ENCODE measurements at places on chromosomes 6 and 20. TPM values are rescaled to one million over a fixed set of nuclear protein-coding genes. Genes with fewer than 3 reads are reported as not detected.

RGS17 gene
- not detected for total RNA-seq

GRCh38 chr6:169695131-169695530, 6.7 kb downstream of the WDR27 start:
- no peak for DNase-seq
- H3K27me3 ChIP-seq: no peaks in the 10 kb centered on the region
- H3K4me3 ChIP-seq: no peak overlapping the region
- no peak overlapping the region for H3K27ac ChIP-seq

- H3K36me3 ChIP-seq: no peaks in the 10 kb centered on the region
- DNase-seq: no peak
- no peaks in the 10 kb centered on the region for H3K4me1 ChIP-seq
- no peaks in the 10 kb centered on the region for H3K27me3 ChIP-seq
These were observed 33.1 kb upstream of the CNKSR3 start for GRCh38 chr6:154543628-154544027.

GRCh38 chr6:150573041-150573681, 26.5 kb upstream of the PLEKHG1 start:
- H3K36me3 ChIP-seq: peaks cover 2% of the 10 kb centered on the region
- no peak overlapping the region for H3K27ac ChIP-seq
- peaks cover 6% of the 10 kb centered on the region for H3K4me1 ChIP-seq
- DNase-seq: no peak
- H3K4me3 ChIP-seq: no peak overlapping the region
- peaks cover 54% of the 10 kb centered on the region for H3K27me3 ChIP-seq

OXT gene
- 0.62 TPM for total RNA-seq

GPSM3 gene
- total RNA-seq: 291 TPM

PAQR8 gene
- total RNA-seq: 7.7 TPM

- no peaks in the 10 kb centered on the region for H3K36me3 ChIP-seq
- DNase-seq: no peak
- H3K27ac ChIP-seq: no peak overlapping the region
- H3K4me1 ChIP-seq: no peaks in the 10 kb centered on the region
These were observed 265.9 kb upstream of the QKI start for GRCh38 chr6:163148451-163149278.

COL9A1 gene
- not detected for total RNA-seq

GRCh38 chr20:59462249-59462648, 142.1 kb upstream of the PHACTR3 start:
- DNase-seq: no peak
- no peaks in the 10 kb centered on the region for H3K4me1 ChIP-seq
- no peak overlapping the region for H3K4me3 ChIP-seq
- no peak overlapping the region for H3K27ac ChIP-seq
- peaks cover 4% of the 10 kb centered on the region for H3K36me3 ChIP-seq
- peaks cover 39% of the 10 kb centered on the region for H3K27me3 ChIP-seq

DNA sequence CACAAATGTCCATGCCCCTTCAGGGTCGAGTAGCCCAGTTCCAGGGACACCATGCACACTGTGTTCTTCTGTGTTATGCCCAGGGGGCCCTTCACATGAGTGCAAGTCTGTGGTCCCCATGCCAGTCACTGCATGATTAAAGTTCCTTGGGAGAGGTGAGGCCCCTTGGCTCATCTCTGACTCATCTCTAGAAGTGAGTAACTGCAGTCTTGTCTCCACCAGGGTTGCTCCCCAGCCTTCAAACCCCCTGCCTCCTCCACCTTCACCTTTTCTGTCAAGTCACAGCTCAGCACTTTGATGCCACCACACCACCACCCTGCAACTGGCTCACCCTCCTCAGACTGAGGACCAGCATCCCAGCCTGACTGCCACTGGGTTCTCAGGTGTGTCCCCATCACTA, 161.7 kb downstream of the UNC5CL start:
- peaks cover 7% of the 10 kb centered on the region for H3K4me1 ChIP-seq
- peaks cover 7% of the 10 kb centered on the region for H3K36me3 ChIP-seq
- peaks cover 58% of the 10 kb centered on the region for H3K27me3 ChIP-seq
- H3K27ac ChIP-seq: no peak overlapping the region
- DNase-seq: no peak

ZGPAT gene
- 35.0 TPM for total RNA-seq

DNA sequence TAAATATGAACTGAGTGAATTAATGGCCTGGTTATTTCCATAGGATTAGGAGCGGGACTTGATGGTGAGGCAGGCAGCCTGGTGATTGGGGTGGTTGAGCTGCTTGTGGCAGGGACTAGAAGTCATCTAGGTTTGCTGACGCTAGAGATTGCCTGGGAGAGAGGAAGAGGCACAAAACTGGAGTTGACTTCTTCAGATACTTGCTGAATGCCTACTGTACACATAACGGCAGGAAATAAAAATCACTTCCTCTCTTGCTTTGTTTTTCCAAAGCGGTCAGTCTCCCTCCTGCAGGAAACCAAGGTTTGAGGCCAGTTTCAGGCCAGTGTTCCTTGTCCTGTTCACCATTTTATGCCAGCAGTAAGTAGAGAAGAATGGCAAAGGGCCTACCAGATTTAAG, 36.7 kb upstream of the MYLIP start:
- H3K4me3 ChIP-seq: no peak overlapping the region
- H3K4me1 ChIP-seq: no peaks in the 10 kb centered on the region
- peaks cover 39% of the 10 kb centered on the region for H3K27me3 ChIP-seq
- H3K36me3 ChIP-seq: no peaks in the 10 kb centered on the region
- no peak overlapping the region for H3K27ac ChIP-seq

BHLHE23 gene
- total RNA-seq: not detected

DNA sequence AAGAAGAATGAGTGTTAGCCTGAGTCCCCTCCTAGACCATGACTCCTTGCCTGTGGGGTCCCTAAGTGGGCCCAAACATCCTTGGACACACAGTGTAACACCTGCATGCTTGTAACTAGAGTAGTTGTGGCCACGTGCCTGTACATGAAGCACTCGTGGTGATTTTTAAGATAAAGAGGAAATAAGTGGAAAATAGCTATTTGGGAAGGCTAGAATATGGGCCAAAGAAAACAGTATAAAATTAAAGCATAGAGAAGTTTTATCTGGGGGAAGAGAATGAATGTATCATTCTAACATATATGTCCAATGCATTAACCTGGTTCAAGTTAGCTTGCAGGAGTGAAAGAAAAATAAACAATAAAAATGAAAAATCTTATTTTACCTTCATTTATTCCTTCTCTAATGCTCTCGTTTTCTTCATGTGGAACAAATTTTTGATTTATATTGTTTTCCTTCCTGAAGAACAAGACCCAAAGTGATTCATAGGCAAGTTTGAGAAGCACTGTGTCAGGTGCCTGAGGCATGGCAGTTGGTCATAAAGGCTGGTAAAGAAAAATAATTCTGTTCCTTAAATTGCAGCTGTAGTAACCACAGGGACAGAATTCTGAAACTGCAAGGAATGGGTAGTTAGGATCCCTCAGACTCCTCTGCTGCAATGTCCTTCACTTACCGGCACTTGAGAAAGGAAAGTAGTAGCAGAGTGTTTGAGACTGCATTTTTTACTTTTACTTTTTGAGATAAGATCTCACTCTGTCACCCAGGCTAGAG, 8.5 kb upstream of the CST3 start:
- H3K4me3 ChIP-seq: no peak overlapping the region
- H3K27ac ChIP-seq: no peak overlapping the region
- peaks cover 21% of the 10 kb centered on the region for H3K27me3 ChIP-seq
- peaks cover 3% of the 10 kb centered on the region for H3K4me1 ChIP-seq
- no peaks in the 10 kb centered on the region for H3K36me3 ChIP-seq
- no peak for DNase-seq

GRCh38 chr6:46170357-46171289, at the start of gene ENPP5:
Gene ENPP5, minus strand, starts transcription at chr6:46170980. Its CDS starts 2,718 bp downstream, at chr6:46168262.
- peaks cover 2% of the 10 kb centered on the region for H3K36me3 ChIP-seq
- H3K27ac ChIP-seq: no peak within 1 kb of the TSS
- peak within 1 kb of the TSS; percentile 87 for H3K4me3 ChIP-seq
- DNase-seq: peak; percentile 14
- H3K27me3 ChIP-seq: peaks cover 42% of the 10 kb centered on the region

GRCh38 chr6:72374857-72375256, 247.0 kb upstream of the KCNQ5 start:
- no peak overlapping the region for H3K4me3 ChIP-seq
- H3K27me3 ChIP-seq: peaks cover 5% of the 10 kb centered on the region
- H3K27ac ChIP-seq: no peak overlapping the region
- DNase-seq: no peak
- no peaks in the 10 kb centered on the region for H3K4me1 ChIP-seq

SYTL3 gene
- total RNA-seq: 36.1 TPM

UNC5CL gene
- 4.9 TPM for total RNA-seq

AVP gene
- not detected for total RNA-seq

- peaks cover 5% of the 10 kb centered on the region for H3K4me1 ChIP-seq
- DNase-seq: no peak
- peak overlapping the region; percentile 59 for H3K4me3 ChIP-seq
- peaks cover 3% of the 10 kb centered on the region for H3K36me3 ChIP-seq
These were observed 41.6 kb downstream of the FAM209B start for GRCh38 chr20:56574531-56575142.

GRCh38 chr6:118506071-118506638, 41.9 kb upstream of the PLN start:
- peaks cover 26% of the 10 kb centered on the region for H3K4me1 ChIP-seq
- peaks cover 7% of the 10 kb centered on the region for H3K36me3 ChIP-seq
- H3K4me3 ChIP-seq: no peak overlapping the region
- H3K27ac ChIP-seq: peak overlapping the region; percentile 82
- H3K27me3 ChIP-seq: no peaks in the 10 kb centered on the region

DNA sequence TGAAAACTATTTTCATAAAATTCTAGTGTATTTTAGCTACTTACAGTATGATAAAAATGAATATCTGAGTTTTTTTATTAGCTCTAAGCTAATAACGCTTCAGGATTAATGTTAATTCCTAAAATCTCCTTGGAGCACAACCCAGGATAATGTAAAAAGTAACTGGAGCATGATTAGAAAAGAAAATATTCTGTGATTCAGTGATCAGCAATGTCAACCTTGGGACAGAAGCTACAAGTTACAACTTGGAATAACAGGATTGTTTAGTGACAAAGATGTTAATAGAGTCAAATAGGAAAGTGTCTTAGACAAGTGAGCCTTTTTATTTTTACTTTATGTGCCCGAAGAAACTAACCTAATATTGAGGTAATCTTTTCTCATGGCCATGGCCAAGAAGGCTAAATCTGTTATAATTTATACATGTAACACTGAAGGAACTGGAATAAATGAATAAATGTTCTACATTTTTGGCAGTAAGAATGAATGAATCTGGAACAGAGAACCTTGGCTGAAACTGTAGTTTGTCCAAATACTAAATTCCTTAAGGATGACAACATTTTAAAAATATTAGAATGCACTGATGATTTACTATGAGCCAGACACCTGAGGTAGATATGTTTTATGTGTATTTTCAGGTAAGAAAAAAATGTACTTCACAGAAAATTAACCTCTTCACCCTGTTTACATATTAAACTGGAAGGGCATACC, 994.0 kb downstream of the GRIK2 start:
- H3K27me3 ChIP-seq: no peaks in the 10 kb centered on the region
- DNase-seq: no peak
- H3K4me1 ChIP-seq: no peaks in the 10 kb centered on the region

DNA sequence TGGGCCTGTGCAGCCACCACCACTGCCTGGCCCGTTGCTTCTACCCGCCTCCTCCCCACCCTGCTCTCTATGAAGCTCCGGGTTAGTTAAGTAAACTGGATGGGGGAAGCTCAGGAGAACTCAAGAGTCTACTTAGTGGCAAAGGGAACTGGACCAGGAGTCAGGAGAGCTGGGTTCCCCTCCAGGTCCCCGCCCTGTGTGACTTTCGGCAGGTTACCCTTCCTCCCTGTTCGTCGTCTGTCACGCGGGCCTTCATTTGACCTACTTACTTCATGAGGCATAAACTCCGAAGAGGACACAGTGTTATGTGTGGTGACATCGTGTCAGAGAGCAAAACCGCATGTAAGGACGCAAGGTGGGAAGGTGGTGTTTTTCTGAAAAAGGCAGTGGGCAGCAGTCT, 75.3 kb downstream of the TCP11 start:
- no peak for DNase-seq
- no peak overlapping the region for H3K4me3 ChIP-seq
- no peaks in the 10 kb centered on the region for H3K27me3 ChIP-seq
- H3K27ac ChIP-seq: no peak overlapping the region
- peaks cover 2% of the 10 kb centered on the region for H3K4me1 ChIP-seq

DNA sequence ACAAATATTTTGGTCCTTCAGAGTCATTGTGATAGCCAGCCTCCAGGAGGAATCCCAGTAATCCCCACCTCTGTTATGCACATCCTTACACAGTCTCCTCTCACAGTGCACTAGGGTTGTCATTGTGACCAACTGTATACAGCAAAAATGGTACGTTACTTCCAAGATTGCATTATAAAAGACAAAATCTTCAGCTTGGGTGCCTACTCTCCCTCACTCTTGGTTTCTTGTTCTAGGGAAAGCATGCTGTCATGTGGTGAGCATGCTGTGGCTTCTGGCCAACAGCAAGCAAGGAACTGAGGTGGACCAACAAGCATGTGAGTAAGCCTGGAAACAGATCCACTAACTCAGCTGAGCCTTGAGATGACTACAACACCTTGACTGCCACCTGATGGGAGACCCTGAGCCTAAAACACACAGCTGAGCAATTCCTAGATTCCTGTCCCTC, 130.1 kb upstream of the DST start:
- no peak for DNase-seq
- peaks cover 4% of the 10 kb centered on the region for H3K4me1 ChIP-seq
- no peak overlapping the region for H3K27ac ChIP-seq
- peaks cover 11% of the 10 kb centered on the region for H3K27me3 ChIP-seq
- H3K4me3 ChIP-seq: no peak overlapping the region

DNA sequence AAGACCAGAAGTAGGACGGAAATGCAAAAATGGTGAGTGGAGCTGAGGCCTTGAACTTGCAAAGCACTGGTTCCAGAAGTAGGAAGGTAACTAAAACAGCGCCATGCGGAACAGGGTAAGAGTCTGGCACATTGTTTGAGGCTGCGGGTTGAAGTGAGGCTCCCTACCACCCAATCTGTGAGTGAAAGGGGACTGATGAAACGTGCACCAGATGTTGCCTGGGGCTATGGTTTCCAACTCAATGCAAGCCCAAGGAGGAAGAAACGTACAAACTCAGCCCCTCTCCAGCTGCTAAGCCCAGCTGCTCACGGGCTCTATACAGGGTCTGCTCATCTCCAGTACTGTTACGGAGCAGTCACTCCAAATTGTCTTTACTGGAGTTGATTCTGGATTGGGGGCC, 68.7 kb upstream of the KCNK16 start:
- peaks cover 2% of the 10 kb centered on the region for H3K36me3 ChIP-seq
- no peak for DNase-seq
- H3K27me3 ChIP-seq: peaks cover 50% of the 10 kb centered on the region
- H3K4me3 ChIP-seq: no peak overlapping the region
- H3K27ac ChIP-seq: no peak overlapping the region

LZTS3 gene
- total RNA-seq: 15.7 TPM

PFDN4 gene
- total RNA-seq: 21.3 TPM

GRCh38 chr6:125124049-125124669, 29.4 kb upstream of the TPD52L1 start:
- no peak overlapping the region for H3K27ac ChIP-seq
- H3K36me3 ChIP-seq: peaks cover 2% of the 10 kb centered on the region
- H3K4me3 ChIP-seq: no peak overlapping the region

SRSF12 gene
- not detected for total RNA-seq

- no peaks in the 10 kb centered on the region for H3K36me3 ChIP-seq
- no peak overlapping the region for H3K27ac ChIP-seq
- no peaks in the 10 kb centered on the region for H3K27me3 ChIP-seq
These were observed 439.8 kb downstream of the BMP2 start for GRCh38 chr20:7207186-7207798.

TRIM10 gene
- total RNA-seq: 0.37 TPM

RIPOR3 gene
- 2.1 TPM for total RNA-seq

Data from T-helper 17 cell (primary cell).